ENCODE measurements at places on chromosomes 4 and X.

GRCh38 chr4:177313263-177313662 is 3.6 kb downstream of the NEIL3 start:
- no peak for DNase-seq

DNA sequence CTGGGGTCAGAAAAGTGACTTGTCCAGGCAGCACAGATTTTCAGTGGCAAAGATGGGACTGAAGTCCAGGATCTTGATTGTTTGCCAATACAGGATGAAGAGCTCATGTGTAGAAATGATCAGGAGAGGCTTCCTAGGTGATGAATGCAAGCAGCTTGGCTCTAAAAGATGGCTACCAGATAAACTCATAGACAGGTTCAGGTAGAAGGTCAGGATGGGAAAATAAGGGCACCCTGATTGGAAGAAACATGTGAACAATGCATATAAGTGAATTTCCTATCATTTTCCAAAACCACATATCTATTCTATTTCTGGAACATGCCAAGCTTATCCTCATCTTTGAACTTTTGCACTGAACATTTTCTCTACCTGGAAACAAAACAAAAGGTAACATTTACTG is 87.7 kb downstream of the FAM13A start:
- no peak for DNase-seq

DNA sequence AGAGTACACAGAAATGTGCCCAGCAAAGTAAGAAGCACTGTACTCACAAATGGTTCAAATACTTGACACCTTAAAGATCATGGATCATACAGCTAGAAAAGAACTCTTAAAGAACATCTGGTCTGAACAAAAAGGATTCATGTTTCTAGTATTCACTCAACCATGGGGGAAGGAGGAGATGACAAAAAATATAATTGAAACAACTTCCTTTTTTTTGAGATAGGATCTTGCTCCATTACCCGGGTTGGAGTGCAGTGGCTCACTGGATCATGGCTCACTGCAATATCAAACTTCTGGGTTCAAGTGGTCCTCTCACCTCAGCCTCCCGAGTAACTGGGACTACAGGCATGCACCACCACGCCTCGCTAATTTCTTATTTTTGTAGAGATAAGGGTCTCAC is 6.0 kb downstream of the DHX15 start:
- DNase-seq = no peak

- no peak for DNase-seq
Observed at GRCh38 chrX:149462849-149463248, 42.3 kb downstream of the IDS start.

GRCh38 chr4:74426101-74426500 is 18.8 kb upstream of the AREG start:
- DNase-seq = no peak

GRCh38 chrX:7316280-7316679 is 168.3 kb upstream of the PUDP start:
- no peak for DNase-seq

DNA sequence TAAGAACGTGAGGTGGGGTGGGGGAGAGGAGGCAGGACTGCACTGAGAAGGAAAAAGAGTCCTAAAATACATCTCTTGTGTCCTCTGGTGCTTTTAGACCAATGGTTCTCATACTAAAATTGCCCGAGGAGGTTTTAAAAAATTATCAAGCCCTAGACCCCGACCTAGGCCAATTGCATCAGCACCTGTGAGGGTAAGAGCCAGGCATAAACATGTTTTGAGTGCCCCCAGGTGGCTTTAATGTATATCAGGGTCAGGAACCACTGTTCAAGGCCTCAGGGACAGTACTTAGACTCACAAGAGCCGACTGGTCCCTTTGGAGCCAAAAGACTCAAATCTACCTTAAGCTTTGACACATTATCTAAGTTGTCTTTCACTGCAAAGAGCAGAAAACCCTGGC is 37.5 kb upstream of the TMEM150C start:
- DNase-seq = no peak

DNA sequence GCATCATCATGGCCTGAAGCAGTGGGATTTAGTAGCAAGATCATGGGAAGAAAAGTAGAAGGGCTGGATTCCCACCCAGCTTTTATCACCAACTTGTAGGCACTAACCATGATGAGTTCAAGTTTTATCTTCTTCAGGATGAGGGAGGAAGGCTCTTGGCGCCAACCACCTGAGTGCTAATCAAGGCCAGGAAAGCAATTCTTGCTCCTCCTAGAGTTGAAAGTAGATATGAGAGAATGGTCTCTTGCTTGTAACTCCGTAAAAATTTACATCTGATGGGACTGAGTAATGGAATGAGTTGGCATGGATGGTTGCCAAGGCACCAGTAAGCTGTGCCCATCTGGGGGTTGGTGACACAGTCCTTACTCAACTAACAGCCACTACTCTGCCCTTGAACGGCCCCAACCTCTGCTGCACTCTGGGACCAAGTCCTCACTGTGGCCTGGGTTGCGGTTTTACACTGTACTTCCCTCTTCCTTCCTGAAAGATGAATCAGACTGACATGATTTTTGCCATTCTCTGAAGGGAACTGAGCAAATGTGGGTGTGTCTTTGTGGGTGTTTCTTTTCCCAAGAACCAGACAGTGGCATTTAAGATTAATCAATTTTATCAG is 39.4 kb upstream of the NDP start:
- peak; percentile 20 for DNase-seq

DNA sequence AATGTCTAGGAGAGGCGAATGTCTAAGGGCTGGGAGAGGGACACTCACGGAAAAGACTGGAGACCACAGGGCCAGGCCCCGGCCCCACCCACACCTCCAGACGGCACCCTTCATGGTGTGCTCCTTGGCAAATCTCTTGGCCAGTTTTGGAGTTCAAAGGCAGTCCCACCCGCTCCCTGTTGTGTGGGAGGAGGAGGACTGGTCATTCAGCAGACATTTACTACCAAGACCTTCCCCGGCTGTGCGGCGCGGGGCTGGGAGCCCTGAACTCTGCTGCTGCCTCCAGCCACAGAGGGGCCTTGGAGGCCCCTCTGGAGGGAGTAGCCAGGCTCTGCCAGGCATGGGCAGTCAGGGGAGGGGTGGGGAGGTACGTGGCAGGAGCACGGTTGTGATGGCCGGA is 8.7 kb upstream of the TBC1D14 start:
- no peak for DNase-seq

- DNase-seq = no peak
Observed at GRCh38 chrX:105646592-105647372, 175.6 kb upstream of the NRK start.

All from stimulated activated CD4-positive, alpha-beta T cell treated with anti-CD3 and anti-CD28 coated beads, Interleukin-1b, Interleukin-23, amount 100 ng/mL, for 24 hours (primary cell).